ENCODE measurements at places on chromosomes 6 and 20.

- DNase-seq = no peak
These were observed 31.3 kb upstream of the BMP2 start for GRCh38 chr20:6735942-6736845.

- no peak for DNase-seq
These were observed 137.2 kb downstream of the KIF13A start for GRCh38 chr6:17850281-17850680.

GRCh38 chr6:136059308-136059707, 190.8 kb downstream of the MTFR2 start:
- no peak for DNase-seq

DNA sequence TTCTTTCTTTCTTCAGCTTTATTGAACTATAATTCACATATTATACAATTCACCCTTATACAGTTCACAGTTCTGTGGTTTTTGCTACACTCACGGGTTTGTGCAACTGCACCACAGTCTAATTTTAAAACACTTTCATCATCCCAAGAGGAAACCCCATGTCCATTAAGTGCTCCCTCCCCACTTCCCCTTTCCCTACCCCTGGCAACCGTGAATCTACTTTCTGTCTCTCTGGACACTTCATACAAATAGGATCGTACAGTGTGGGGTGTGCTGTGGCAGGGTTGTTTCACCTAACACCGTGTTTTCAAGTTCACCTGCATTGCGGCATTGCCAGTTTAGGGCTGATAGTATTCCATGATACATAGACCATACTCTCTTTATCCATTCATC, 118.8 kb downstream of the PHACTR3 start:
- DNase-seq = no peak

DNA sequence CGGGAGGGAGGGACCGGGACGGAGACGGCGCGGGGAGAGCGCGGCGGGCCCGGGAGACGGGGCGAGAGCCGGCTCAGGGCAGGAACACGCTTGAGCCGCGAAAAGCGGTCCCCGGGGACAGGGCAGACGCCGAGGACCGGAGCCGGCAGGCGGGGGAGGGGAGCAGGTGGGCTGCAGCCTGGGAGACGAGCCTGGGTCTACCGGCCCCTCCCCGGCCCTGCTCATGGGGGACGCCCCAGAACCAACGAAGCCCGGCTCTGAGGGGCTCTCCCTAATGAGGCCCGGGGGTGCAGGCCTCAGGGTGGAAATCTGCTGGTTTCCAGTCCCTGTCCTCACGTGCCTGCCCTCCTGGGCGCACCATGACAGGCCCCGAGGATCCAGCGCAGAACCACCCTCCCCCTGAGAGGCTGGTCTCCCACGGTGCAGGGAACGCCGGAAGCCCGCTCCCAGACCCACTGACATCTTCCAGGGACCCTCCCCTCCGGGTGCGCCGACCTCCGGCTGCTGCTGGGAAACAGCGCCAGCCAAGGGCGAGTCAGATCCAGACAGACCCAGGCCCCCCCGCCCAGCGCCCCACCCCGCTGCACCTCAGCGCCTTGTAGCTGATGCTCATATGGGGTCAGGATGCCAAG, 571 bp upstream of the EEF1A2 start:
- DNase-seq = no peak

DNA sequence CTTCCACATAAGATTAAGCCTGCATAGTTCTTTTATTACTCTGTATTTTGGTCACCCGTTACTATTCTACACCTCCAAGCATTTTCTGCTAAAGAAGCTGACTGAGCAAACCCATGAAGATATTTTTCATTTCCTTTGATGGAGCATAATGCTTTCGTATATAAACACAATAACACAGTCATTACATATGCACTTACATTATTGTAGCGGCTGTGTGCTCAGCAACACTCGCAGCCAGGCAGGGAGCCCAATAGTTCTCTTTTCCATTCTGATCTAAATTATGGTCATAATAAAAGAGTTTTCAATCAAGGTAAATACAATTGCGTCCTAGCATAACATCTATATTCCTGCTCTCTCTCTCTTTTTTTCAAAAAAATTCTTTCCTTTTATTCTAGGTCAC, 69.6 kb upstream of the TFB1M start:
- no peak for DNase-seq

DNA sequence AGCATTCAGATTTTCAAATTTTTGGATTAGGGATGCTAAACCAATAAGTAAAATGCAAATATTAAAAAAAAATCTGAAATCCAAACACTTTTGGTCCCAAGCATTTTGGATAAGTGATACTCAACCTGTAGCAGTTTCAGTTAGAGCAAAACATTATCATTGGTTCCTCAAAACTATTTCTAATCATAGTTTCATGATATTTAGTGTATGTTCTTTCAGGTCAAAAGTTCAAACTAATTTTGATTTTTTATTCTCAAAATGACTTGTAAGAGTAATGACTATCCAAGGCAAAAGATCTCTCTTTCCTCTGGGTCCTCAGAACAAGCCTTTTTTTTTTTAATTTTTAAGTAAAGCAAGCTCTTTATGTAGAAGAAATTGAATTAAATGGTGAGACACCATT, 64.0 kb upstream of the TFB1M start:
- DNase-seq = no peak

DNA sequence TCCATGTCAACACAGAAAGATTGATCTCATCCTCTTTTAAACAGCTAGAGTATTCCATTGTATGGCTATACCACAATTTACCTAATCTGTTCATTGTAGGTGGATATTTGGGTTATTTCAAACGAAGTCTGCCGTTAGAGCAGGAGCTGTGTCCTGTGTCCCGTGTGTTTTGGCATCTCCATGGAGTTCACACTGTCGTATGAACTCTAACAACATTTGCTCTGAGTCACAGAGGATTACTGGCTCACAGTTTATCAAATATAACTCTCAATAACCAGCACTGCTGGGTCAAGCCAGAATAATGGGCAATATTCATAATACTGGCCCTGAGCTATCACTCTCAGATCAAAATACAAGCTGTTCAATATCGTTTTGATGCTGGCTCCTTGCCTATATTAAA, 16.4 kb downstream of the TRAM2 start:
- DNase-seq = no peak

DNA sequence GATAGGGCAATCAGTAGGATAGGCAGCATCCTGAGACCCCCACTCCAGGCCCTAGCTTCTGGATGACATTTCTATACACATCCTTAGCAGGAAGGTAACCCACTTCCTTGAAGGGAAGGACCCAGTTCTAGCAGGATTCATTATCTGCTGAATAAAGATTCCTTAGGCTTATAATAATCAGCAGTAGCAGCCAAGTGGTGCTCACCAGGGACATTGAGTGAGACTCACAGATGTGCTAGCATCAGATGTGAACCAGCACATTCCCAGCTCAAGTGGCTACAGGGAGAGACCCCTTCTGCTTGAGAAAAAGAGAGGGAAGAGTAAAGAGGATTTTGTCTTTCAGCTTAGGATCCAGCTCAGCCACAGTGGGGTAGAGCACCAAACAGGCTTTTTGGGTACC, 244.8 kb upstream of the UFL1 start:
- DNase-seq = no peak

- no peak for DNase-seq
These were observed 74.1 kb upstream of the HDDC2 start for GRCh38 chr6:125375821-125376220.

DNA sequence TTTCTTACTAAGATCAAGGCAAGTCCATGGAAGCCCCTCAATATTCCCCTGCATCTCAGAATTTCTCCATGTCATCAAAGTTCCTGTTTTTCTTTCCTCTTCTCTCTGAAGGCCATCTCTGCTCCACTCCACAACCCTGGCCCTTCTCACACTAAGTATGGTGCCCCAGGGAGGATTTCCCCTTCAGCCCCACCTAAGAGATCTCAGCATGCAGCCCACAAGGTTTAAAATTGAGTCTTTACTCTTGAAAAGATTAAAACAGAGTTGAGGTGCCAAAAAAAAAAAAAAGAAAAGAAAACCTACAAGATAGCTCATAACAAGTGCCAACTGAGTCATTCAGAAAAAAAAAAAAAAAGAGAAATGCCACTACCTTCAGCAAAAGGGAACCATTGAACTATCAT, 36.5 kb upstream of the TNFAIP3 start:
- DNase-seq = no peak

All from thoracic aorta (tissue), 2 donors.